ENCODE measurements at places on chromosomes 5 and 9. TPM values are rescaled to one million over a fixed set of nuclear protein-coding genes. Genes with fewer than 3 reads are reported as not detected.

DNA sequence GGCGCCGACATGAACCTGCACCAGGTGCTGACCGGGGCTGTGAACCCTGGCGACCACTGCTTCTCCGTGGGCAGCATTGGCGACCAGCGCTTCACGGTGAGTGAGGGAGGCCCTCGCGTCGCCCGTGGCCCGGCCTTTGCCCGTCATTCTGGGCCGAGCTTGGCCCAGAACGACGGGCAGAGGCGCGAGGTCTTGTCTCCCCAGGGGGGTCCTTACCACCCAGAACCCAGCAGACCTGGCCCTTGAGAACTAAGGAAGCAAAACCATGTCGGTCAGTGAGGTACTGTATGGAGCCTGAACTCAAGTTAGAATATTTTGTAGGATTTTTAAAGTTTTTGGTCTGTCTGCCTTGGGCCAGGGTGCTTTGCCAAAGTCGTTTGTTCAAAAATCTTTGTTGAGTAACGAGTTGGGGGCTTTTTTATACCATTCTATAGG lies 691 bp downstream of the DMXL1 start:
- peak overlapping the region; percentile 97 for H3K27ac ChIP-seq
- H3K36me3 ChIP-seq, result no peaks in the 10 kb centered on the region
- no peak for DNase-seq
- peak overlapping the region; percentile 98 for H3K4me3 ChIP-seq
- no peaks in the 10 kb centered on the region for H3K27me3 ChIP-seq
- H3K4me1 ChIP-seq, result peaks cover 38% of the 10 kb centered on the region

GRCh38 chr5:92962752-92963151 lies 618.3 kb downstream of the NR2F1-AS1 start:
- H3K27ac ChIP-seq, result no peak overlapping the region
- no peaks in the 10 kb centered on the region for H3K27me3 ChIP-seq
- no peaks in the 10 kb centered on the region for H3K4me1 ChIP-seq
- DNase-seq, result no peak

- H3K27ac ChIP-seq, result peak overlapping the region; percentile 99
- DNase-seq, result peak; percentile 73
- H3K4me3 ChIP-seq, result peak overlapping the region; percentile 93
These were observed 698 bp upstream of the SEC24A start for GRCh38 chr5:134647750-134648424.

Gene SLC34A3
- total RNA-seq, result not detected

DNA sequence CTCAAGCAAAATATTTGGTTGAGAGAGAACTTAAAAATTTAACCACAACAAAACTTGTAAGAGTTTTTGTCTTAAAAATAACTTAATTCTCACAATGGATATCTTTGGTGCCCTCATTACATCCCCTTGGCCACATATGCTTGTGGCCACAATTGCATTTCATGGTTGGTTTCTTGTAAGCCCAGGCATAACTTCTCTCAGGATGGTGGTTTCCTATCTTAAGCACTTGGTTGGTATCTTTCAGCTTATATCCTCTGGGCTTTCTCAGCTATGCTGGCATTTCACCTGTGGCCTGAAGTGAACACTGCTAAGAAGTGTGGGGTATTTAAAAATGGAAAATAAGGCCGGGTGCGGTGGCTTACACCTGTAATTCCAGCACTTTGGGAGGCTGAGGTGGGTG lies 212.4 kb upstream of the MEF2C start:
- H3K4me3 ChIP-seq, result no peak overlapping the region
- H3K36me3 ChIP-seq, result no peaks in the 10 kb centered on the region
- no peaks in the 10 kb centered on the region for H3K4me1 ChIP-seq
- no peak overlapping the region for H3K27ac ChIP-seq

- no peak for DNase-seq
- H3K27me3 ChIP-seq, result no peaks in the 10 kb centered on the region
- peaks cover 26% of the 10 kb centered on the region for H3K4me1 ChIP-seq
These were observed 51.9 kb upstream of the JAK2 start for GRCh38 chr9:4933177-4933576.

- H3K4me3 ChIP-seq, result no peak overlapping the region
- H3K36me3 ChIP-seq, result no peaks in the 10 kb centered on the region
- H3K27me3 ChIP-seq, result no peaks in the 10 kb centered on the region
- peaks cover 14% of the 10 kb centered on the region for H3K4me1 ChIP-seq
- H3K27ac ChIP-seq, result no peak overlapping the region
- no peak for DNase-seq
These were observed 58.4 kb downstream of the DAB2IP start for GRCh38 chr9:121709798-121710197.

Gene OR1Q1
- total RNA-seq, result not detected

Gene SOHLH1
- total RNA-seq, result not detected

DNA sequence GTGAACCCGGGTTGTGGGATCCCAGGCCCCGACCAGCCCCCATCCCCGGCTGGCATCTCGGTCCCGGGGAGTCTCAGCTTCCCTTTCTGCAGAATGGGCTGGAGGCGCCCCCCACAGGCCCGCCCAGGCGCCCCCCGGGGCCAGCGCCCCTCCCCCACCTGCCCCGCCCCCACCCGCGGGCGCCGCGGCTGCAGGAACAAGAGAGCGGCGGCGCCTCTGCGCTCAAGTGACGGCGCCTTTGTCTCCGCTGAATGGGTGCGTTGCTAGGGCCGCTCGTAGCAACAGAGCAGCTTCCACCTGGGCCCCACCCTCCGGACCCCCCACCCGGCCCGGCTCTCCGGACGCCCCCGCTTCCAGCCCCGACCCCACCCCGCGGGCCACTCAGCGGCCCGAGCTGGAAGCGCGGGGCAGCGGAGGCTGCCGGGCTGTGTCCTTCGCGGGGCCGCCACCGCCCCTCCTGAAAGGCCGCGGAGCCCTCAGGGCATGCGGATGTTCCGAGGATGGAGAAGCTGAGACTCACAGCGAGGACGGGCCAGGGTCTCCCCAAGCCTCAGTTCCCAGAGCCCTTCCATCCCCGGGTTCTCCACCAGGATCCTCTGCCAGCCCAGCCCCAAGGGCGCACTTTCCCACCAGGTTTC lies 27.5 kb downstream of the ADGRD2 start:
- H3K27me3 ChIP-seq, result peaks cover 7% of the 10 kb centered on the region
- no peaks in the 10 kb centered on the region for H3K36me3 ChIP-seq
- no peak overlapping the region for H3K27ac ChIP-seq

DNA sequence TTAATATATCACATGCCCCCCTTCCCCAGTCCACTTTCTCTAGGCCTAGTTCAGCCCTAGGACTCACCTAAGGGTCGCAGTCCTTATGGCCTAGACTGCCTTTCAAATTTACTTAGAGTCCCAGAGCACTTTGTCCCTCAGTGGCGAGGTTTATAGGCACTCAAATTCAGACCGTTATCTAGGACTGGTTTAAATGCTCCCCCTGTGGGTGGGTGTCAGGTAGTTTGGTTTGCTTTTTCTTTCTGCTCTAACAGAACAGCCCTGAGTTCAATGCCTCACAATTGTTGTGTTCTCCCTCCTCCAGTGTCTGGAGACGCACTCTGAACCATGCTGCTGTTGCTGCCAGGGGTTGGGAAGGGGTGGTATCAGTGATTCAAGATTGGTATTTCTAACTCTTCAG lies 317.1 kb downstream of the MAT2B start:
- H3K27me3 ChIP-seq, result peaks cover 2% of the 10 kb centered on the region
- no peak overlapping the region for H3K4me3 ChIP-seq
- H3K27ac ChIP-seq, result no peak overlapping the region
- H3K4me1 ChIP-seq, result no peaks in the 10 kb centered on the region
- no peak for DNase-seq

Gene CER1
- total RNA-seq, result not detected

DNA sequence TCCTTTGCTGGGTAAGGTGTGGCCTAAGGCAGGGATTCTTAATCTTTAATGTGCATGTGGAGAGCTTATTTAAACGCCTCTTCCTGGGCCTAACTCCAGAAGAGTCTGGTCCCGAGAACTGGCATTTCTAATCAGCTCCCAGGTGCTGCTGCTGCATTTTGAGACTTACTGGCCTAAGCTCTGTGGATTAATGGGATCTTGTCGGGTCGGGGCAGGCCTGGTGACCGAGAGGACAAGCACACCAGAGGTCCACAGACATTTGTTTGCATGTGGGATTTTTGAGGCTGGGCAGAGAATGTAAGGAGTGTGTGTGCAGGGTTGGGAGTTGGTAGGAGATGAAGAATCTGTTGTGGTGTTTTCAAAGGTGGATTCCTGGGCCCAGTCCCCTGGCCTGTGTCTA lies 95.0 kb upstream of the DAP start:
- H3K27ac ChIP-seq, result no peak overlapping the region
- peaks cover 20% of the 10 kb centered on the region for H3K27me3 ChIP-seq
- peaks cover 13% of the 10 kb centered on the region for H3K4me1 ChIP-seq
- no peaks in the 10 kb centered on the region for H3K36me3 ChIP-seq
- no peak for DNase-seq

Gene TRAF1
- total RNA-seq, result 375 TPM

DNA sequence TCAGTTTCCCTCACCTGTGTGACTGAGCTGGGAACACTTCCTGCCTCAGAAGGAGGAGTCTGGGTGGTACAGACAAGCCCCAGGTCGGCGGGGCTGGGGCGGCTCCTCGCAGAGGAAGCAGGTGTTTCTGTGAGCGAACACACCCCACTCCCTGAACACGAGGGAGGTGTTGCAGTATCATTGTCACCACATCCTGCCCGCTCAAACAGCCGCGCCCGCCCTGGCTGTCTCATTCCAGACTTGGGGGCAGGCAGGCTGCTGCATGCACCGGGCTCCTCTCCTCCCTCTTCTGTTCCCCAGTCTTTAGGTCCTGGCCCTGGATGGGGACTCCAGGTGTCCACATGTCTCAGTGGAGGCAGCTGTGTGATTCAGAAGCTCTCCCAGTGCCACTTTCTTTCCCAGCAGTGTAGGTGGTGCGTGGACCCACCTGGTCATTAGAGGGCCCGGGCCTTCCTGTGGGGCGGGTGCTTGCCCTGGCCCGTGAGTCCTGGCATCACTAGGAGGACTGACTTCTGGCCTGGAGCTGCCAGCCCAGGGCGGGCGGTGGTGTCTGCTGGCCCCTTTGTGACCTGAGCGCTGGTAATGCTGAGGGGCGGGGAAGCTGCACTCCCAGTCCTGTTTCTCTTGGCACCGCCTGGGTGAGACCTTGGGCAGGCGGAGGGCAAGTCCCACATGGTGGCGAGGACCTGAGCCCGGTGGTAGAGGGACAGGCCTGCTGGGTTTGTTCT lies 18.3 kb upstream of the PHYHD1 start:
- no peaks in the 10 kb centered on the region for H3K27me3 ChIP-seq
- peak; percentile 85 for DNase-seq
- H3K27ac ChIP-seq, result peak overlapping the region; percentile 82
- peaks cover 2% of the 10 kb centered on the region for H3K36me3 ChIP-seq

- peaks cover under 1% of the 10 kb centered on the region for H3K27me3 ChIP-seq
- H3K4me3 ChIP-seq, result no peak overlapping the region
- no peak overlapping the region for H3K27ac ChIP-seq
- H3K4me1 ChIP-seq, result no peaks in the 10 kb centered on the region
- DNase-seq, result no peak
These were observed 178.5 kb upstream of the SLC24A2 start for GRCh38 chr9:19967216-19967887.

- H3K4me1 ChIP-seq, result peaks cover 55% of the 10 kb centered on the region
- H3K27me3 ChIP-seq, result peaks cover 16% of the 10 kb centered on the region
- no peaks in the 10 kb centered on the region for H3K36me3 ChIP-seq
- no peak for DNase-seq
- H3K27ac ChIP-seq, result peak overlapping the region; percentile 93
These were observed 28.2 kb upstream of the NCS1 start for GRCh38 chr9:130143958-130144366.

DNA sequence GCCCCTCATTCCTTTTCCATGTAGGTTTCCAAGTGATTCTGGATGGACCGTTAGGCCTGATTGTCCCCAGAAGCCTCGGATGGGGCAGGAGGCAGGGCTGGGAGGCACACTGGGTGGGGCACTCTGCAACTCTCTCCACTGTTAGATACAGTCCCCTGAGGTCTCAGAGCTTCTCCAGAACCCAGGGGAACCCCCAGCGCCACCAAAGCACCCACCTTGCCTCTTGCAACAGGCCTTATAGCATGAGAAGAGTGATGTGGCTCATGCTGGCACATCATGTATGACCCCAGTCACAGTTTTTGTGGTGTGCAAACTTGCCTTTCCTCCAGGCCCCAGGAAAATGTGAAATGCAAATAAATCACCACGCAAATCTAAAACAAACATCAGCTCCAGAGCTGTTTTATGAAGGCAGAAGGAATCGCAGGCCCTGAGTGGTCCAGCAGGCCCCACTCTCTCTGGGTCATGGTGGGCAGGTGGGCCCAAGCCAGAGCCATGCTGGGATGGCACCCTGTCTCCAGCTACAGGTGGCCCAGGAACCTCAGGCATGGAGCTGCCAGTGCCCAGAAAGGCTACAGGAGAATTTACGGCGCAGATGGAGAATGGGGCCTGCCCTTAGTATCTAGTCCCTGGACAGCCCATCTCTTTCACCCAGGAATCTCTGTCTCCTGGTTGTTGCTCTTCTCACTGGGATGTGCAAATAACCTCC lies 36.3 kb upstream of the CDKN2AIPNL start:
- no peaks in the 10 kb centered on the region for H3K36me3 ChIP-seq
- H3K27ac ChIP-seq, result no peak overlapping the region
- no peak for DNase-seq
- H3K4me1 ChIP-seq, result peaks cover 17% of the 10 kb centered on the region
- H3K27me3 ChIP-seq, result no peaks in the 10 kb centered on the region

Gene TRPM6
- 0.12 TPM for total RNA-seq

Gene ZNF782
- 4.5 TPM for total RNA-seq

Gene EPB41L4A
- 11.7 TPM for total RNA-seq

Gene C5orf52
- total RNA-seq, result not detected

- H3K4me3 ChIP-seq, result no peak overlapping the region
- H3K27ac ChIP-seq, result no peak overlapping the region
- H3K36me3 ChIP-seq, result peaks cover 7% of the 10 kb centered on the region
- peaks cover 2% of the 10 kb centered on the region for H3K27me3 ChIP-seq
- no peak for DNase-seq
These were observed 112.8 kb upstream of the NR3C1 start for GRCh38 chr5:143516249-143516648.

GRCh38 chr9:126457175-126457547 lies 130.5 kb downstream of the MVB12B start:
- no peak for DNase-seq
- no peaks in the 10 kb centered on the region for H3K36me3 ChIP-seq
- no peak overlapping the region for H3K27ac ChIP-seq

DNA sequence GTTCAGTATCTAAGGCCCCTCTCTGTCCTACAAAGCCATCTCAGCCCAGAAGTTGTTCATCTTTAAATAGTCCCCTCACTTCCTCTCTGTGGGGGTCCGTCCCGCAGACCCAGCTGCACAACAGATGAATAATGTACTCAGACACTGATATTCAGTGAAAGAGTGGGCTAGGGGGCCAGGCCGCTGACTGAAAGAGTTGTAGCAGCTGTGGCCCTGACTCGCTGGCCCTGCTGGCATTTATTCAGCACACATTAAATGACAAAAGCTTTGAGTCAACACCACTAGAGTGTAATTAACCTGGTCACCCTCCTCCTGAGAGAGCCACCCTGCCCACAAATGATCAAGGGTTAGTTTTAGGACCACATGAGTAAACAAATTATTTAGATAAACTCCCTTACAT lies 76.3 kb downstream of the MED10 start:
- H3K4me3 ChIP-seq, result no peak overlapping the region
- no peaks in the 10 kb centered on the region for H3K4me1 ChIP-seq
- H3K27me3 ChIP-seq, result peaks cover 5% of the 10 kb centered on the region
- no peaks in the 10 kb centered on the region for H3K36me3 ChIP-seq
- DNase-seq, result no peak

Gene TLN1
- total RNA-seq, result 539 TPM

Gene CDC25C
- 5.5 TPM for total RNA-seq

Gene SLC45A2
- total RNA-seq, result not detected

Gene ST8SIA4
- 148 TPM for total RNA-seq

Gene ORM2
- not detected for total RNA-seq

Gene QSOX2
- total RNA-seq, result 16.4 TPM

GRCh38 chr5:137753691-137754187 lies 424 bp downstream of the HNRNPA0 start:
- peaks cover 22% of the 10 kb centered on the region for H3K36me3 ChIP-seq
- H3K4me1 ChIP-seq, result peaks cover 20% of the 10 kb centered on the region
- DNase-seq, result peak; percentile 68
- H3K4me3 ChIP-seq, result peak overlapping the region; percentile 89

Gene KCNN2
- total RNA-seq, result not detected
